ENCODE measurements at places on chromosomes 13 and 19.
A peak's percentile ranks its signal among the peaks of the same experiment; 100 is the strongest.

DNA sequence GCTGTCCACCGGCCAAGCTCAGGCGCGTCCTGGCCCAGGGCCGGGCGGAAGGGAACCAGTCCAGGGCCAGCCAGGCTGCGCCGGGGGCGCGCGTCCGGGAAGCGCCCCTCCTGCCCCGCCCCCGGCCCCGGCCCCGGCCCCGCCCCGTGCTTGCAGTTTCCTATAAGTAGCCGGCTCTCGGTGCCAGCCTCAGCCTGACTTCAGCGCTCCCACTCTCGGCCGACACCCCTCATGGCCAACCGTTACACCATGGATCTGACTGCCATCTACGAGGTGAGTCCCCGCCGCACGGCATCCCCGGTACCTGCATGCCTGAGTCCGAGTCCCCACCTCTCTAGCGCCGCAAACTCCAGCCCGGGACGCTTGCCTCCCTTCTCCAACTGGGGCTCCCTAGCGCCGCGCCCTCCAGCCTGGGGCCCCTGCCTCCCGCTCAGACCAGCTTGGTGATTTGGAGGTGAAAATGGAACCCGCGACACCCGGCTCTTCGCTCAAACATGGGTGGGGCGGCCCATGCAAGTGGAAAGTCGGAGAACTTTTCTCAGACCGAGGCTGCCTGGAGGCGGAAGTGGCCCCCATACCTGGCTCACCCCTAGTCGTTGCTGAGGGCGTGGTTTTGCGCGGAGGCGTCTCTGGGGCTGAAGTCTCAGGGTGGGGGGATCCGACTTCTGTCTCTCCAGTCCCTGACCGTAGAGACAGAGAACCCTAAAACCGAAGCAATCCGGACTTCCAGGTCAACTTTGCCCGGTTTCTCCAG lies at the start of gene ZFP36:
TSS of gene ZFP36 (plus strand) at position 192 of the 754 bp plus-strand sequence. CDS start at position 250, 58 bp downstream.
- DNase-seq = peak; percentile 74

GRCh38 chr13:41312176-41312500 lies 1.1 kb downstream of the NAA16 start:
- no peak for DNase-seq

- peak; percentile 31 for DNase-seq
Measured at GRCh38 chr19:12994701-12995595, at the start of gene NFIX. Gene NFIX, plus strand, starts transcription at chr19:12995475. Its CDS starts 363 bp downstream, at chr19:12995838.

GRCh38 chr13:99062593-99062992 lies 84.7 kb upstream of the DOCK9 start:
- no peak for DNase-seq

- DNase-seq = no peak
Measured at GRCh38 chr13:57630661-57631595, 616 bp upstream of the PCDH17 start.

DNA sequence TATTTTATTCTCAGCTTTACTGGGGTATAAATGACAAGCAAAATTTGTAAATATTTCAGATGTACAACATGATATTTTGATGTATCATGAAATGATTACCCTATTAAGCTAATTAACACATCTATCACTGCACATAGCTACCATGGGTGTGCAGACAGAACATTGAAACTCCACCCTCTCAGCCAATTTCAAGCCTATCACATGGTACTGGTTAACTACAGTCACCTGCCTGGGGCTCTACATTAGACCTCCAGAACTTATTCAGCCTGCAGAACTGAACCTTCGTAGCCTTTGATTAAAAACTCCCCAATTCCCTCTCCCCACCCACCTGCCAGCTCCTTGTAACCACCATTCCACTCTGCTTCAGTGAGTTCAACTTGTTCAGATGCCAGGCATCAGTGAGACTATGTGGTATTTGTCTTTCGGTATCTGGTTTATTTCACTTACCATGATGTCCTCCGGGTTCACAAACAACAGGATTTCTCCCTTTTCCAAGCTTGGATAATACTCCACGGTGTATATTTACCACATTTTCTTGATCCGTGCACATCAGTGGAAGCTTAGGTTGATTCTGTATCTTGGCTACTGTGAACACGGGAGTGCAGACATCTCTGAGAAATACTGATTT lies 19.2 kb downstream of the RAB20 start:
- DNase-seq = no peak

- no peak for DNase-seq
Measured at GRCh38 chr13:100297413-100297812, 208.5 kb downstream of the PCCA start.

- no peak for DNase-seq
Measured at GRCh38 chr13:79901336-79901735, 420.4 kb downstream of the NDFIP2 start.

GRCh38 chr19:22733691-22734090 lies 50.3 kb downstream of the ZNF99 start:
- DNase-seq = no peak

DNA sequence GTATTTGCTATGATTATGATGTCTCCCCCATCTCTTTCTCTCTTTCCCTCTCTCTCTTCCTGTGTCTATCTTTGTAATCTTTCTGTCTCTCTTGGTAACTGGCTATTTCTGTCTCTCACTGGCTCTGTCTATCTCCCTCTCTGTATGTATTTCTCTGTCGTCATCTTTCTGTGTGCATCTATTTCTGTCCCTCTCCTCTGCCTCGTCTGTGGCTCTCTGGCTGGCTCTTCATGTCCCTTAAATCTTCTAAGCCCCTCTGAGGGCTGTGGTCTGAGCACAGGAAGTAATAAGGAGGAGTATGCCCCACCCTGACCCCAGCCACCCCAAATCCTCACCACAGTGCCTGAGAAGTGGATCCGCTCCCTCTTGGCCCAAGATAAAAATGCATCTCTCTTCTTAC lies 104.4 kb downstream of the DNAJC15 start:
- DNase-seq = no peak

DNA sequence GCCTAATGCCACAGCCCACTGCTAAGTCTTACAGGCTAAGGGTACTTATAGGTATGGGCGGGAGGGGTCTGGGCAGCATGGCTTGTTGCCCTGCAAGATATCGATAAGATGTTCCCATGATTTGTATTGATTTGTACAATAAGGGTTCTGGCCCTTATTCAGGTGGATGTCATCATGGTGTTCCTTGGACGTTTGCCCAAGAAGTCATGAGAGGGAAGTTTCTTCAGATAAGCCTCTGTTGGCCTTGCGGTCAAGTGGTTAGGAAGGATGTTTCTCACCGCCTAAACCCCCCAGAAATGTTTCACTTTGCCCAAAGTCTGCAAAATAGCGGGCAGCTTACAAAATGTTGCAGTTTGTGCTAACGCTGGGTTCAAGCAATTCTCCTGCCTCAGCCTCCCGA lies 7.3 kb downstream of the PARP4 start:
- no peak for DNase-seq

- no peak for DNase-seq
Measured at GRCh38 chr19:17294051-17294891, 9.0 kb downstream of the ABHD8 start.

- DNase-seq = no peak
Measured at GRCh38 chr19:29001141-29001581, 211.8 kb downstream of the UQCRFS1 start.

DNA sequence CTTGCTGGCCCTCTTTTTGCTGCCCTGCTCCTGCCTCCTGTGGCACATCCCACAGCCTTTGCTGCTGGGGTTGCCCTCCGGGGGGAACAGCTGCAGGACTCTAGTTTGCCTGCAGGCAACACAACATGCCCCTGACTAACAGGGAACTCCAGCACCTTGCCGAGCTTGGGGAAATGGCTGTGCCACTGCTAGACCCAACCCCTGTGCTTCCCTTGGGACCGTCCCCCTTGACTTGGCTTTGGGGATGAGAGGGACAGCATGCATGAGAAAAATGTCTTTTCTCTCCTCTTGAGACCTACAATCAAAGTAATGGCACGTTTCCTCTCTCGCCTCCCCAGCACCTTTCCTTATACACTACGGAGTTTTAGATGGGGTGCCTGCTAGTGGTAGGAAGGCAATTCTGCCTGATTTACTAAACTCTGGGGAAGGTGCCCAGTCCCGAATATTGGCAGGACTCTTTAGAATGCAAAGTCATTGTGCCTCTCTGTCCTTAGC lies 12.4 kb upstream of the VWA8 start:
- no peak for DNase-seq

- no peak for DNase-seq
Measured at GRCh38 chr13:95552208-95552538, 347 bp upstream of the CLDN10 start.

GRCh38 chr13:51739027-51739764 lies 64.8 kb downstream of the DHRS12 start:
- DNase-seq = no peak

- no peak for DNase-seq
Measured at GRCh38 chr19:30367421-30367820, 4.8 kb upstream of the ZNF536 start.

DNA sequence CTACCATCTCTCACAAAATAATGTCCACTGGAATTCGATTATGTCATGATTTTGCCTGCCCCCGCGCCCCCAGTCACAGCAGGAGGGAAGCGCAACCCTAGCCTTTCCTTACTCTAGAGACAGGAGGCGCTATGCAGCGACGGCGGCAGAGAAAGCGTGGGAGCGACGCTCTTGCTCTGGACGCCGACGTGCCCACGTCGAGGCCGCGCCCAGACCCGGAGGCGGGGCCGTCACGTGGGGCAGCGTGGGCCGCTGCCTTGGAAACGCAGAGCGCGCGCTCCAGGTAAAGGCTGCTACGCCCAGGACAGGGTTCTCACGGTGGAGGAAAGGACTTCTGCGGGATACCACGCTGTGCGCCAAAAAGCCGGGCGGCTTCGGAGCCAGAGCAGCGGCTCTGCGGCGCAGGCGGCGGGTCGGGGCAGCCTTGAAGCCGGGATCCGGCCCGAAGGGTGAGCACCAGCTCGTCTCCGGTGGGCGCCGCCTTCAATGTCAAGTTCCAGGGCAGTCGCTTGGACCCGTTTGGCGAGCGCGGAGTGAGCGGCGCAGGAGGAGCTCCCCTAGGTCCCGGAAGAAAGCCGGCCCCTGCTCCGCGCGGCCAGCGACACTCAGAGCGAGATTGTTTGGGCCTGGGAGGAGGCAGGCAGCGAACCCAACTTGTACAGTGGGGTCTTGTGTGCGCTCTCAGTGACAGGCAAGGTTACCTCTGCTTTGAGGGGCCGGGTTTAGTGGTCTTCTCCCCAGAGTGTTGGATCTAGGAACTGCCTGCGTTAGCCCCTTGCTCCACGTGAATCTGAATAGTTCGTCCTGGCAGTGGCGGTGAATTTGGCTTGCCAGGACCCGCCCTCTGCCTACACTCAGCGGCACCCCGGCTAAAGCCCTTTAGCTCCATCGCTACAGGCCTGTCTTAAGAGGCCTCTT lies 121.7 kb downstream of the MRPL57 start:
- DNase-seq = peak; percentile 82

DNA sequence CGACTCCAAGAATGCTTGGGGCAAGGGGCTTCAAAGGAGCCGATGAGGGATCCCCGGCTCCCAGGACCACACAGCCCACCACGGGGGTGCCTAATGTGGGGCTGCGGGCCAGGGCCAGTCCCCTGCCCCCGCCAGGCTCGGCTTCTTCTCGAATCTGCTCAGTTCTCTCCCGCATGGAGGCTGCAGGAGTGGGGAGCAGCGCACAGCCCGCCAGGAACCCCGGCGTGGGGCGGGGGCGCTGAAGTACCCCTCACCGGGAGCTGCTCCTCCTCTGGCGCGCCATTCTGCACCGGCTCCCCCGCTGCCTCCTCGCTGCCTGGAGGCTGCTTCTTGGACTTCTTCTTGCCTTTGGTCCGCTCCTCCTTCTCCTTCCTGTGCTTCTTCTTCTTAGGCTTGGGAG lies 14.7 kb downstream of the IZUMO4 start:
- DNase-seq = no peak

DNA sequence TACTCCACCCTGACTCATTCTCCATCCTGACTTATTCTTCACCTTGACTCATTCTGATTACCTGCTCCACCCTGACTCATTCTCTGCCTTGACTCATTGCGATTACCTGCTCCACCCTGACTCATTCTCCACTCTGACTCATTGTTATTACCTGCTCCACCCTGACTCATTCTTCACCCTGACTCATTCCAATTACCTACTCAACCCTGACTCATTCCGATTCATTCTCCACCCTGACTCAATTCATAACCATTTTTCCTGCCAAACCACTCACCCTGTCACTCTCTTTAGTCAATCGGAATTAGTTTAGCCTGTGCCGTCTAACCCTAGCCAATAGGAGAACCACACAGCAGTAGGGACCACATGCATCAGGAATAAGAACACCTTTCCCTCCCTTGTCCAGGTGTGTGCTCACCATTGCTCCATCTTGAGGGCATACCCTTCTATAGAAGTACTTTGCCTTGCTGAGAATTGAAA lies 1227.4 kb upstream of the PCDH20 start:
- DNase-seq = no peak

DNA sequence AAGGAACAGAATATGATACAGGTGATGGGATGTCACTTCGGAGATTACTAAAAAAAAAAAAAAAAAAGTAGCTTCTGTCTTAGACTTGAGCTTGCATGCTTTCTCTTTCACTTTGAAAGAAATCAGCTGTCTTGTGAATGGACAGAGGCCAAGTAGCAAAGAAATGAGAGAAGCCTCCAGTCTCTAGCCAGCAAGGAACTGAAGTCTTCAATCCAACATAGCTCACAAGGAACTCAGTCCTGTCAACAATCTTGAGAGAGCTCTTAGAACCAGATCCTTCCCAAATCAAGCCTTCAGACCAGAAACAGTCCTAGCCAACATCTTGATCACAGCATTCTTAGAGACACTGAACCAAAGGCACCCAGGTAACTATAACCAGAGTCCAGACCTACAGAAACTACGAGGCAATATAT lies 7.7 kb downstream of the N4BP2L2 start:
- no peak for DNase-seq

GRCh38 chr19:31340042-31341025 lies 8.9 kb downstream of the TSHZ3 start:
- no peak for DNase-seq

DNA sequence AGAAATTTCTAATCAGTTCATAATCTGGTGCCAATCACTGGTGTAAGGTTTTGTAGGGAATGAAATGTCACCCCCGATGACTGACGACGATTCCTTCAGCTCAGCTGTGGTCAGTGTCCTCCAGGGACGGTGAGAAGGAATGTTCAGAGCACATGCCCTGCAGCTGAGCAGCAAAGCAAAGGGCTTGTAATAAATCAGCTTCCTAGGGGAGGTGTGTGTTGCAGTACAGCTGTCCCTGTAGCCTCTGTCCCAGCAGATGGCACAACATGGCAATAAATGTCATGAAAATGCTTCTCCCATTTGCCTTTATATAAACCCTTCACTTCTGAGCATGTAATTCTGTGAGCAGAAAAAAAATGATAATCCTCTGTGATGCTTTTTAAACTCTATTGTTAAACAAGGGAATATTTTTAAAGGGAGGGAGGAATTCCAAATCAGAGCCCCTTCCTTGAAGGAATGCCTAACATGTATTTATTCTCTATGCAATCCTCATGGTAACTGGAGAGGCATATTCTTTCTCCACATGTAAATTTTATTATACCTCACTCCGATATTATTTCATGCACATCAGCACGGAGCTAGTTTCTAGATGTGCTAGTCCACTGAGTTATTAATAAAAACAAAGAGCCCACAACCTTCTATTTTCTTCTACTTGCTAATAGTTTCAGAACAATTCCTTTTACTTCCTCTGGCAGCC lies 102.5 kb downstream of the FAM216B start:
- DNase-seq = no peak

DNA sequence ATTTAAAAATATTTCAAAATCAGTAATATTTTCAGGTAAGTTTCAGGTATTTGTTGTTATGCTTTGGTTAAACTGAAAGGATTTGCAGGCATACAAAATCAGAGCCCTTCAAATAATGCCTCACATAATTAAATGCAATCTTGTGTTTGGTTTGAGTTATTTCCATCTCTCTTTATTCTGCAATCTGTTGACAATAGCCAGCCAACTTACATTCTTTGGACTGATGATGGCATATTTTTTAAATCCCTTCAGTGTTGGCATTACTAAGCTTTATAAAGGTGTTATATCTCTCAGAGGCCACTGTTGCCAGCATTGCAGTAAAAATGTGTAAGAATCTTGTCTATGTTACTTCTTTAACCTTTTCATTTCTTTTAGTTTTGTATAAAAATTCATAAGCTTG lies 257.2 kb upstream of the RFC3 start:
- DNase-seq = no peak
